ENCODE measurements at places on chromosomes 6 and 20.

DNA sequence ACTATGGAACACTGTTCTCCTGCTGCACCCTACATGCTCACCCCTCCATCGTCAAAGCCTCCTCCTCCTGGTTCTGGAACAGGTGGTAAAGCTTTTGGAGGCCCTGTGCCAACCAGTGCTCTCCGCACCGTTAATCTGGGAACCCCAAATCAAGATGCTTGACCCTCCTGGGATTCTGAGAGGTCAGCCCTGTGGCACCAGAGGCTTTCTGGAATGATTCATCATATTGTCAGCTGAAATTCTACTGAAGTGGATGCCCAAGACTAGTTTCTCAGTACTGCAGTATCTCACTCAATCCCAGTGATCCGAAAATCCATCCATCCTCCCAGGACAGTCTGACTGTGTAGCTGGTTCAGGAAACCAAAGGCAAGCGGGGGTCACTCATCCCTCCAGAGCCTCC is 92.7 kb downstream of the TRERF1 start:
- no peak for DNase-seq

DNA sequence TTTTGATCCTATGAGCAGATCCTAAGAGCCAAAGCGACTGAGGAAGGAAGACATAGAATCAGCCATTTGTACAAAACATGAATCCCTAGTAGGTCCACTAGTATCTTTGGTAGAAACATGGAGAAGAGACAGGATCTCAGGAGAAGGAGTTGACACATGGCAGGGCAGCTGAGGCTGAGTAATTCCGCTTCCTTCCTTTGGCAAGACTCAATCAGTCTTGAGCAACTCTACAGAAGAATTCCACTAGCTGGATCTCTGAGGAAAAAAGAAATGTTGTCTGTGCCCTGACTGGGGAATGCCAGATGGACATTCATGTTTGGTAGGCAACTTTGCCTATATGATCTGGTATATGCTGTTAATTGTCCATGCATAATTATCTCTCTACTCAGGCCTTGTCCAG is 35.3 kb downstream of the ESR1 start:
- DNase-seq: no peak

DNA sequence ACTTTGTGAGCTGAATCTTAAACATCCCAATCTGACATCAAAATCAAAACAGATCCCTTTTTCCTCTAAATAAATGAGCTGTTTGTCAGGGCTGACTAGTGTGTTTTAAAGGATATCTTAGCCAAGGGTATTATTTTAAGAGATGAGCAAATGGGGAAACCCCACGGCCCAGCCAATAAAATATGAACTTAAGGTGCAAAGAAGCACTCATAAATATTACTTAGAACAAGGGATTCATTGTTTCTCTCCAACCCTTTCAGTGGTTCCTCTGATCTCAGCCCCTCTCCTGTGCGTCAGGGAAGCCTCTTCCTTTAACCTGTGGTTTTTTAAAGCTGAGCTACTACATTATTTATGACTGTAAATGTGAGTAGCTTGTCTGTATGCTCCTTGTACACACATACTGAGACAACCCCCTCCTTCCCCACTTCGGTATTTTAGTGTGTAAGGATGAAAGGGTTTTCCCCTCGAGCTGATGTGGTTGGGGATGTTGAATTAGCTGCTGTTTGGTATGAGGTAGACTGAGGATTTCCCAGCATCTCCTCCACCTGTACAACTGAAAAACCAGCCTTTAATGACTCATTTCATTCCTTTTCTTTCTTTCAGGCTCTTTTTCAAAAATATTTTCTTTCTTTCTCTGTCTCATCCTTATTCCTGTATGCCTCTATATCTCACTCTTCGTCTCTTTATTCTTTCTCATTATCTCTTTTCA is 6.5 kb downstream of the BMP5 start:
- no peak for DNase-seq

DNA sequence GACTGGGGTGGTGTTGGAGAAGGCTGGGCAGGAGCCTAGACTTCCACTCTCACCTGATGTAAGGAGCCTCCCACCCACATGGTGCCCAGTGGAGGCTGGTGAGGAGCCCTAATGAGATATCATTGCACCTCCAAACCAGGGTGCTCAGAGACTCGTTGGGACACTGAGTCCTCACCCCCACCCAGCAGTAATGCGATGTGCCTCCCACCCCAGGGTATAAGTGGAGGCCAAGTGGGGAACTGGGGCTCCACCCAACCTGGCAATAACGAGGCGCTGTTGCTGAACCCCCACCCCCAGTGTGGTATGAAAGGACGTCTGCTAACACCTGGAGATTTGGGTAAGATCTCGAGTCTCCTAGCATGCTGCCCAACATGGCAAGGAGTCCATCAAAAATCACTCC is 510.2 kb downstream of the PREX1 start:
- DNase-seq: no peak

DNA sequence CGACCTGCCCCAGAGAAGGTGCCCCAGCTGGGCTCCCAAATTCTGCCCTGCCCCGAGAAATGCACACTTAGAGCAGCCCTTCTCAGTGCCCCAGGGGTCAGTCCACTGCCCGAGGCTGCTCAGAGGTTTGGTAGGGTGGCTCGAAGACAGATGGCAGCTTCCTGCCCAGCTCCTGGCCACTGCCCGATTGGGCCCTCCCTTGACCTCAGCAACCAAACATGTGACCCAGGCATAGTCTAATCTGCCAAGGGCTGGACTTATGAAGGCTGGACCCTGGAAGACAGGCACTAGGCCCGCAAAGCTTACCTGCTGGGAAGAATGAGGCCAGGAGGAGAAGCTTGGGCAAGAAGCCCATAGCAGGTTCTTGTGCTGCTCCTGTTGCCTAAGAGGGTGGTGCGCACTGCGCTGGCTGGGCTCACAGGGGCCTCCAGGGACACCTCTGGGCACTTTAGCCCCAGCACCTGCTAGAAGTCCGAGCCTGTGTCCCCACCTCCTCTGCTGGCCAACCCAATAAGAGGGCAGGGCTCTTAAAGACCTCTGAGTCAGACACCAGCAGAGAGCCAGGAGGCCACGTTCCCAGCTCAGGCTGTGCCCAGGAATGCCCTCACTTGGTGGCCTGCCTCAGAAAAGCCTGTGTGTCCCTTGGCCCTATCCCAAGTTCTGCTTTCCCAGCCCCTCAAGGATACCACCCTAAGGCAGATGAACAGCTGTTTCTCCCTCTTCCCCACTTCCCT is 5.5 kb downstream of the SIGLEC1 start:
- DNase-seq: no peak

DNA sequence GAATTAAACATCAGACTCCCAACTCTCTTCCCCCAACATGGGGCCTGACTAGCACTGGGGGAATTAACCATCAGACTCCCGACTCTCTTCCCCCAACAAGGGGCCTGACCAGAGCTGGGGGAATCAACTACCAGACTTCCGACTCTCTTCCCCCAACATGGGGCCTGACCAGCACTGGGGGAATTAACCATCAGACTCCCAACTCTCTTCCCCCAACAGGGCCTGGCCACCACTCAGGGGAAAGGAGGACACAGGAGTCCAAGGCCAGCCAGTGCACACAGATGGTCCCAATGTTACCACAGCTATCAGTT is 13.1 kb downstream of the CST7 start:
- no peak for DNase-seq

DNA sequence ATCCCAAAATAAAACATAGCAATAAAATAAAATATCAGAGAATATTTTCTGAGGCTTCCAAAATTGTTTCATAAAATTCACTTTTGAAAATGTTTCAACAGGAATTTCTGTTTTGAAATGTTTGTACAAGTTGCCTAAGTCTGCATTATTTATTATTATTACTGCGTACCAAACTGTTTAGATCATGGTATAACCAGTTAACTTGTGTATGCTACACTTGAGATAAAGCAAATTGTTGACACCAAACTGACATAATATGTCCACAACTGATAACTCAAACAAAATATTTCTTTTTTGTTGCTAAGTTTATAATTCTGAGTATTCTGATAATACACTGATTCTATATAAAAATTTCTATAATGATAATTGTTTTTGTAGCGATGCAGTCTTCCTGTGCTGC is 531.8 kb upstream of the EYS start:
- no peak for DNase-seq

- DNase-seq: no peak
Observed at GRCh38 chr20:62168061-62168460, 14.8 kb upstream of the MTG2 start.

DNA sequence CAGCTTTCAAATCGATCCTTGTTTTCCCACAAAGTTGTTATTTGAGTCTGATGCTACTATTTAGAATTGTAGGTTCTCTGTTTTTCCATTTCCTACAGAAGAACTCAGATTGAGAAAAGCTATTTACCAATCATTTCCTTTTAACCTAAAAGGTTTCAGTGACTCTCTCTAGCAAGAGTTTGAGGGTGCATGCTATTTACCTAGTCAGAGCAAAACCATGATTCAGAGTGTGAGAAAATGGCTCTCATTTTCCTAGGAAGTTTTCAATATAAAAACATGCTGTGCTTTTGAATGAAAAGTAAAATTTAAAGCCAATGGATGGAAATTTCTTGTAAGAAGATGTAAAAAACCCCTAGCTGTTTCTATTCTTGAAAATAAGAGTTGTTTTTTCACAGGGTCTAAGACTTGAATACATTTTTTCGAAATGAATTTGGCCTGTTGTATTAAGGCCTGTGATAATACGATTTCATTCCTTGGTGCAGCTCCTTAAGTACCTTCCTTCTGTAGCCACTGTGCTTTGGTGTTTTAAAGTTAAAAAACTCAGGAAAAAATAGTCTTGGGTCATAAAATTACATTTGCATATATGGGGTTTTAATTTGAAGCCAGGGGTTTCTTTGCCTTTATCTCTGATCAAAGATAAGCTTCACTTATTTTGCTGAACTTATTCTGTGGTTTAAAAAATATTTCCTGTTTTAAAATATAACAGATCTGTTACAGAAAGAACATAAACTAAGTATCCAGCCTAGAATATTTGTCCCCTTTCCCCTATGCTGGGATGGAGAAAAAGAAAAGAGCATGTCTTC is 18.0 kb upstream of the RSPH3 start:
- no peak for DNase-seq

- DNase-seq: no peak
Observed at GRCh38 chr6:30168741-30169140, 5.4 kb downstream of the TRIM15 start.

- DNase-seq: no peak
Observed at GRCh38 chr6:127180426-127180825, 62.0 kb downstream of the RSPO3 start.

- DNase-seq: no peak
Observed at GRCh38 chr6:52139985-52140680, 46.0 kb upstream of the IL17A start.

- no peak for DNase-seq
Observed at GRCh38 chr6:134170844-134171243, 118.4 kb upstream of the SLC2A12 start.

DNA sequence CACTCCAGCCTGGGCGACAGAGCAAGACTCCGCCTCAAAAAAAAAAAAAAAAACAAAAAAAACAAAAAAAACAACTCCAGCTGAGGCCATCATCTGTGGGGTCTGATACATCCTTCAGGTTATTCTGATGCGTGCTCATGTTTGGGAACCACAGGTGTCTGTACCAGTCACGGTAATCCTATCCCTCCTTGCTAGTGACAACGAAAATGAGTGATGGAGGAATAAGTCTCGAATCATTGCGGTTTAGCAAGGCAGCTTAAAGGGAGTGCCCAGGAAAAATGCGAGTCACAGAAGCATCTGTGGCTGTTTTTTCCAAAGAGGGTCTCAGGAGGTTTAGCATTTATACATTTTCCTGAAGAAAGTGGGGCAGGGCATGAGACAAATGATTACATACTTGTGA is 48.8 kb downstream of the MCUR1 start:
- no peak for DNase-seq

DNA sequence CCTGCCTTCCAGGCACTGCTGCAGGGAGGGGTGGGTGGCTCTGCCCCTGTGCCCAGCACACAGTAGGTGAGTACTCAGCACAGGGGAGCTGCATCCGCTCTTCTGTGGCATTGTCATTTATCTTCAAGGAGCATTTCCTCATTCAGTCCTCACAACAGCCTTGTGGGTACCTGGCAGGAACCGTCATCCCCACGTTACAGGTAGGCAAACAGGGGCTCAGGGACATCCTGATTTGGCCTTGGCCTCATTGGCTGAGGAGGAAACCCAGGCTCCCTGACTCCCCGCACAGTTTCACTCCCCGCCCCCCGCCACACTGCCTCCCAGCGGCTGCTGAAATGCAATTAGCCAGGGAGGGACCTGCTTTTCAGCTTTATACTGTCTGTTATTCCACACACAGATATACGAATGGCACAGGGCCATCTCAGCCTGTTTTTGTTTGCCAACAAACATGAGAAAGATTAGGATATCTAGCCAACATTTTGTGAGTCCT is 24.2 kb upstream of the PNPLA1 start:
- DNase-seq: no peak

GRCh38 chr6:148491638-148492251 is 149.1 kb downstream of the SASH1 start:
- DNase-seq: no peak

GRCh38 chr20:35820715-35821114 is 48.9 kb downstream of the PHF20 start:
- no peak for DNase-seq

DNA sequence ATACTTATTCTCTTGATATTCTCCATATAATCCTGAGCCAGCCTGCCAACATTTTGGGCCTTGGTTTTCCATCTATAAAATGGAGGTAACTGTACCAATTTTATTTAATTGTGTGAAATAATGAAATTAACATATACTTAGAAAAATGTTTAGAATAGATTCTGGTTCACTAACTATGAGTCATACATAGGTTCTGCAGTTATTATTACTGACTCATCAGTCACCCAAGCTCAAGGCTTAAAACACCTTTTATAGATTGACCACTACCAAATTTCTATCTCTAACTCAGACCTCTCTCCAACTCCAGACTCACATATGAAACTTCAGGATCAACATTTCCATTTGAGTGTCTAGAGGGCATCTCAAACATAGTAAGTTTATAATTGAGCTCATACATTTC is 1277.2 kb upstream of the GJE1 start:
- no peak for DNase-seq

GRCh38 chr6:139361211-139361610 is 13.2 kb downstream of the CITED2 start:
- DNase-seq: no peak

GRCh38 chr6:158081657-158081935 is 86.5 kb downstream of the SERAC1 start:
- no peak for DNase-seq

DNA sequence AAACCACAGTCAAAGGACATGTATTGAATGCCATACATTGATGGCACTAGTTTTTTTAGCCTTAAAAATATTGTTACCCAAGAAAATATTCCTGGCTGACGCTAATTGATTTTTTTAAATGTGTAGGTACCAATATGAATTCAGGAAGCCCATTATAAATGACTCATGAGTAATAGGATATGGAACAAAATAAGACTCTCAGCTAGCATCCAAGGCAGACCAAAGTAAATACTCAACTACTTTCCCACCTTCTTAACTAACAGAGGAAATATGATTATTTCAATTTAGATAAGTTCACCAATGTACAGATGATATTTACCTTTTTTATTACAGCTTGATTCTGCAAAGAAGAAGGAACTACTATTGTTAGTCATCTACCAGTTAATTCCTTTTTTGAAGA is 43.2 kb upstream of the TXNDC5 start:
- no peak for DNase-seq

DNA sequence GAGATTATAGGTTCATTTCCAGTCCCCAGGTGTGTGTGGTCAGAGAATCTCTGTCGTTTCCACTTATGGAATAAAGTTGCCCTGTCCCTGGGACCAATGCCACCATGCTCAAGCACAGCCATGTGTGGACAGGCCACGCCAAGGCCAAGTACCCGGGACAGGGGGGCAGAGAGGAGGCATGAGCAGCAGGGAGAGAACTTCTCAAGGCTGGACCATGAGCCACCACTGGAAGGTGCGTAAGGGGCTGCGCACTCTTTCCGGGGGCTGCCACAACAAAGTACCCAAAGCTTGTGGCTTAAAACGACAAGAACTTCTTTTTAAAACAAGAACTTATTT is 209.2 kb upstream of the KCNQ5 start:
- DNase-seq: no peak
